ENCODE measurements at places on chromosomes 12 and 14.

- no peak for DNase-seq
Measured at GRCh38 chr14:41062826-41063225, 543.9 kb upstream of the LRFN5 start.

DNA sequence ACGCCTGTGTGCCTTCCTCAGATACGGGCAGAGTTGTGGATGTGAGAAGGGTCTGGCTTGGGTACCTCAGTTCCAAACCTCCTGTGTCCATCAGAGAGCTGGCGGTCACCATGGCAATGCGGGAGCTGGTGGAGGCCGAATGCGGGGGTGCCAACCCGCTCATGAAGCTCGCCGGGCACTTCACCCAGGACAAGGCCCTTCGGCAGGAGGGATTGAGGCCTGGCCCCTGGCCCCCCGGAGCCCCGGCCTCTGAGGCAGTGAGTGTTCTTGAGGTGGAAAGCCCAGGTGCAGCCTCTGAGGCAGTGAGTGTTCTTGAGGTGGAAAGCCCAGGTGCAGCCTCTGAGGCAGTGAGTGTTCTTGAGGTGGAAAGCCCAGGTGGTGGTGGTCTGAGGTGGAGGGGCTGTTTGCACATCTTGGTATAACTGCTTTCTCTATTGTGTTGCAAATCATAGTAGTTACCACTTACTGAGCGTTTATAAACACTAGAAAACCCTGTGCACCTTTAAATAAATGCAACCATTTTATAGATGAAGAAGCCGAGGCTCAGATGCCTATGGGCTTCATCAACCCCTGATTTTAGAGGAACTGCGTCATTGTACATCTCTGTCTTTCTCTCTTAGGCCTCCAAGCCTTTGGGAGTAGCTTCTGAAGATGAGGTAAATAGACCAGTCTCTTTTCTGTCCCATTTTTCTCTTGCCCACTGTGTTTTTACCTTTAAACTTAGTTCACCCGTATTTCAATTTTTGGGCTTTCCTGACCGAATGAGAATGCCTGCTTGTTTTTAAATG is 976 bp downstream of the PEX5 start:
- DNase-seq = peak; percentile 0

DNA sequence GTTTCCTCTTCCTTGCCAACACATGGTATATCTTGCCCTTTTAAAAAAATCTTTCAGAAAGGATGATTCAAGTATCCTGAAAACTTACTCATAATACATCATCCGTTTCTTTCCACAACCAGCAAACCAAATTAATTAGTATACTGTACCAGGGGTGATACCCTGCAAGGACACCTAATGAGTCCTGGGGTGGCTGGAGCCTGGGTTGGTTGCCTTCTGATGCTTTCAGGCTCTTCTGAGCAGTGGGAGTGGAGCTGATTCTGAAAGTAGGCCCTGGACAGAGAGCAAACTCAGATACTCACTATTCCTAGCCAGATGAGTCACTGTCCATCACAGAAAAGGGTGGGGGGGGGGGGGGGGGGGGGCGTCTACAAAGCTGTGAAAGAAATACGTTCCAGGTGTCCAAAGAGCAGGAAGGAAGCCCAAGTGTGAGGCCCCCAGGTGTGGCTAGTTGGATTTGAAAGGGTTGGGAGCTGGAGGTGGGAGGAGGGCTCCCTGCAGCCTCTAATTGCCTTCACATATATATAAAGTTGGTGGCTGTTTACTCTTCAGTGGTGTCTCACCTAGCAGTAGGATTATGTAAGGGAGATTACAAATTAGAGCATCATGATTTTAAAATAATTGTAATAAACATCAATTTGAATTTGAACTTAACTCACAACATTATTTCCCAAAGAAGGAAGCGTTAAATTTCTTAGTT is 36.5 kb downstream of the FBXO33 start:
- no peak for DNase-seq

DNA sequence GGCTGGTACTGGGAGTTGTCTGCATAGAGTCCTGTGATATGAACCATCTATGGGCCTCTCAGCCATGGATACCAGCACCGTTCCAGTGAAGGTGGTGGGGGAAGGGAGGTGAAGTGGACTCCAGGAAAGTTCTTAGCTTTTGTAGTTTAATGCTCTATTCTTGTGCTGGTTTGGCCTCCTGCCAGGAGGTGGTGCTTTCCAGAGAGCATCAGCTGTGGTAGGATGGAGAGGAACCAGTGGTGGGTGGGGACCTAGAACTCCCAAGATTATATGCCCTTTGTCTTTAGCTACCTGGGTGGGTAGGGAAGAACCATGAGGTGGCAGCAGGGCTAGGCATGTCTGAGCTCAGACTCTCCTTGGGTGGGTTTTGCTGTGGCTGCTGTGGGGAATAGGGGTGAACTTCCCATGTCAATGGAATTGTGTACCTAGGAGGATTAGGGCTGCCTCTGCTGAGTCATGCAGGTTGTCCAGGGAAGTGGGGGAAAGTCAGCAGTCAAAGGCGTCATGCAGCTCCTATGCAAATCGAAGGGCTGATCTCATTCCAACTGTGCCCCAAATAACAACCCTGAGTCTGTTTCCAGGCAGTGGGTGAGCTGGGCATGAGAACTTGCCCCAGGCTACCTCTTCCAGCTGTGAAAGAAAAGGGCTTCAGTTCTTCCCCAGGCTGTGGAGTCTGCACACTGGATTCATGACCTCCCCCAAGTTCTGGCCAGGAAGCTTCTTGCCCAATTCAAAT is 14.2 kb downstream of the GZMH start:
- DNase-seq = no peak

GRCh38 chr14:28773176-28773575 is 6.6 kb downstream of the FOXG1 start:
- no peak for DNase-seq

DNA sequence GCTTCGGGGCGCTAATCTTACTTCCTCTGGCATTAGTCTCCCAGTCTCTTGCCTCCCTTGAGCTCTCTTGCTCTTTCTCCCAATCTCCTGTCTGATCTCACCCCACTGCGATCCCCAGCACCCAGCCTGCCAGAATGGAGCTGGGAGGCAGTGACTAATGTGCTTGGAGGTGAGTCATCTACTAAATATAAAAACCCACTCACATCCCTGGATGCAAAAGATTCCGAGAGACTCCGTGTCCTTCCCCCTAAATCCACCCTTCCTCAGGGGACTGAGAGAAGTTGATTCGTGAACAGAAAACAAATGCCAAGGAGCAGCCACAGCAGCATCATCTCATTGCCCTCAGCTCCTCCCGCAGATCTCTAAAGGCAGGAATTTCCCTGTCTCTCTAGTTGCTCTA is 45.7 kb upstream of the KCNA5 start:
- no peak for DNase-seq

GRCh38 chr12:25684070-25684469 is 131.0 kb upstream of the LMNTD1 start:
- DNase-seq = no peak

GRCh38 chr14:46197856-46198255 is 453.7 kb downstream of the RPL10L start:
- DNase-seq = no peak

DNA sequence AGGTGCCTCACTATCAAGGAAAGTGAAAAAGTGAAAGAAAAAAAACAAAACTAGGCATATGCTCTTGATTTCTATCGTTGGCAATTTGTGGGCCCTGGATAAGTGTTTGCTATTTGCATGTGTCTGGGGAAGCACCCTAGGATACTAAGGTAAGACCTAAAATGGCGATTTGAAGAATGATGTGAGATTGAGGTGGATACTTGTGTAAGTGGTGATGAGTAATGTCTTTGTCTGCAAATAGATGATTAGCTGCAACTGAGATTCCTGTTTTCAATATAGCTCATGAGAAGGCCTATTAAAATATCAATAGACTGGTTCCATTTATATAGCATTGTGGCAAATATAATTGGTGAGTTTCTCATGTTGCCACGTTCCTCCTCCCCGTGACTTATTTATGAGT is 261.7 kb downstream of the NEDD1 start:
- no peak for DNase-seq

GRCh38 chr12:111156304-111156703 is 212.6 kb downstream of the PHETA1 start:
- no peak for DNase-seq

- DNase-seq = no peak
Measured at GRCh38 chr12:109730306-109731145, 16.9 kb downstream of the FAM222A start.

DNA sequence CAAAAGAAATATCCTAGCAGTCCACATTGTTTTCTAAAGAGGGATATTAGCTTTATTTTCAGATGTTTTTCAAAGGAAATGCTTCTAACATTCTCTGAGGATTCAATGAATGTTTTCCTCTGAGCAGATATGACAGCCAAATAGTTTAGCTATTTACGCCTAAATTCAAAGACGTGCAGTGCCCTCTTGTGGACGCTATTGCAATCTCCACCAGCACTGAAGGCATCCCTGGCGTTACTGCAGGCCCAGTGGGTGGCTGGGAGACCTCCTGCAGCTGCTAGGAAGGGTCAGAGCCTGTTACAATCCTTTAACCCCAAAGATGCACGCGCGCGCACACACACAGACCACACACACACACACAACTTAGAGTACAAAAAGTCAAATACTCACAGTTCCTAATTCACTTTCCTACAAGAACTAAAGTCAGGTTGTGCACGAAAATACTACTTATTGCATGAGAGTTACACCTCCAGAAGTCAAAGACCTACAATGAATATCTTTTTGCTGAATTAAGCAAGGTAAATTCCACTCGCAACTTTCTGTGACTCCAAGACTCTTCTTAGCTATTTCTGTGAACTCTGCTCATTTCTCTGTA is 589.3 kb upstream of the TMEM132C start:
- peak; percentile 4 for DNase-seq

DNA sequence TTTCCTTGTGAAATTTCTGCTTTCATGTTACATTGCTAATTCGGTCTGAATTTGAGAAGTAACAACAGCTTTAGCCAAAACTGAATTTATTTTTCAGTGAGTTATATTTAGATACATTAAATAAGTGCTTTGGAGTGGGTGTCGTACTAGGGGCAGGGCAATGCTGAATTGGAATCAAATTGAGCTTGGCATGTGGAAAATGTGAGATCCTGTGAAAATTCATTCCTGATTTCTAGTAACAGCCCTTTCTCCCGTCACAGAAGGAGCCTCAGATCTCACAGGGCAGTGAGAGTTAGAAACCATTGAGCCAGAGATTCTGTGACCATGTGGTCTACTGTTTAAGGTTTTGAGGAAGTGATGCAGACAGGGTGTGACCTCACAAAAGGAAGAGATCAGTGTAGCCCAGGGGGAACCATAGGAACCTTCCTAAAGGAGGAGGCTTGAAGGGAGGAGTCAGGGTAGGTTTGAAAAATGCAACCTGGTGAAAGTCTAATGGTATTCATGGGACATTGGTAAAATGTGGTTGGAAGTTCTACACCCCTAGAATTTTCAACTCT is 1136.8 kb downstream of the AACS start:
- no peak for DNase-seq

- no peak for DNase-seq
Measured at GRCh38 chr12:123139926-123140675, 10.8 kb downstream of the PITPNM2 start.

GRCh38 chr12:13169272-13169671 is 27.3 kb upstream of the EMP1 start:
- DNase-seq = no peak

DNA sequence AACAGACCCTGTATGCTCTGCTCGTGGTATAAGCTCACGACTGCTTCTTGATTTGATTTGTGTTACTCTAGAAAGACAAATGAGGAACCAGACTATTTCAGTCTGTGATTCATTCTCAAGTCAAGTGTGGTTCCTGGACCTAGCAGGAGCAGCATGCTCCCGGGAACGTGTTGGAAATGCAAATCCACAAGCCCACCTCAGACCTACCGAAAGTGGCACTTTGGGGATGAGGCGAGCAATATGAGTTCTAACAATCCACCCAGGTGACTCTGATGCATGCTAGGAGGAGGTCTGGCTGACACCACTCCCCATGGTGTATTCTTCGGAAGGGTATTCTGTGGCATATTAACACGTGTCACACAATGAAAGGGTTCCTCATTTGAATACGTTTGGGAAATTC is 59.5 kb upstream of the TMX1 start:
- no peak for DNase-seq

DNA sequence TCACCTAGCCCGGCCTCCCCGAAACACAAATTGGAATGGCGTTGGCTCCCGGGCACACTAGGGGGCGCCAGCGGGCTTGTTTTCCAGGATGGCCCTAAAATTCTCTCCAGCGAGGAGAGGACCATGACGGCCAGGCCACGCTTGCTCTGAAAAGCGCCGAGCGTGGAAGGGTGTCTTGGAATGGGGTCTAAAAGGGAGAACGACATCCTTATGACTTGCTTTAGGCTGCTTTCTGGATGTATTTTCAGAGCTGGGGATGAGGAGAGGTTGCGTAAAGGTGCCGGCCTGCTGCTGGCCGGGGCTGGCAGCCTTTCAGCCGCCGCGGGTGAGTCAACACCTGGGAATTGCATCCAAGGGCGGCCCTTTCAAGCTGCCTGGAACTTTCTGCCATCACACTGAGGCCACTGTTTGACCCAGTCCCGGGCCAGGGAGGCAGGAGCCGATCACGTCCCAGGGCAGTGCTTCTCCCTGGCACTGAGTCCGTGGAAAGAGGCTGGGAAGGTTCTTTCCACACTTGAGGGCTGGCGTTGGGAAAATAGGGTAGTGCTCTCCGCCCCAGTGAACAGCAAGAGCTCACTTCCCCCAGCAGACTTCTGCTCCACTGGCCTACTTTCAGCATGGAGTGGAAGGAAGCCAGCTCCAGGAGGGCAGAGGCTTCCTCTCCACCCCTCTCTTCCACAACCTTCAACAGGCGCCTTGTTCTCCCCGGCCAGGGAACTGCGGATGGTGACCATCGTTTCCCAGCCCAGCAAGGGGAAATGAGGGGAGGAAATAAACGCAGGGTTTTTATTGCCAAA is 216.2 kb downstream of the TTC8 start:
- peak; percentile 82 for DNase-seq

GRCh38 chr12:18387706-18388105 is 126.4 kb downstream of the PIK3C2G start:
- no peak for DNase-seq

- DNase-seq = no peak
Measured at GRCh38 chr14:87013583-87013982, 979.4 kb downstream of the GALC start.

DNA sequence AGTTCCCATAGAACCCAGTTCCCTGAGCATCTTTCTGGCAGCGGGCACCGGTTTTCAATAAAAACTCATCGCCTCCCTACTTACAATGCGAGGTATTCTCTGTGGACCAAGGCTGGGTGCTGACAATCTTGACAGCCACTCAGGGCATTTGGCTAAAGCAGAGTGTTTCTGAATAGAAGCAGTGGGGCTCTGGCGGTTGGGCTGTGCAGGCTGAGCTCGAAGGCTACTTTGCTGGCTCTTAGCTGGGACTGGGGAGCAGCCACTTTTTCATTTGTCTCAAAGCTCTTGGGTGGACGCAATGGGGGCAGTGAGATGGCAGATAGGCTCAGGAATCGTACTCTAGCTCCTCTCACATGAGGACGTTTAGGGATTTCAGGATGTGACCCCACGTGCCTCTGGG is 151.8 kb downstream of the UNC79 start:
- DNase-seq = no peak

GRCh38 chr12:30514666-30515065 is 181.0 kb downstream of the IPO8 start:
- no peak for DNase-seq

DNA sequence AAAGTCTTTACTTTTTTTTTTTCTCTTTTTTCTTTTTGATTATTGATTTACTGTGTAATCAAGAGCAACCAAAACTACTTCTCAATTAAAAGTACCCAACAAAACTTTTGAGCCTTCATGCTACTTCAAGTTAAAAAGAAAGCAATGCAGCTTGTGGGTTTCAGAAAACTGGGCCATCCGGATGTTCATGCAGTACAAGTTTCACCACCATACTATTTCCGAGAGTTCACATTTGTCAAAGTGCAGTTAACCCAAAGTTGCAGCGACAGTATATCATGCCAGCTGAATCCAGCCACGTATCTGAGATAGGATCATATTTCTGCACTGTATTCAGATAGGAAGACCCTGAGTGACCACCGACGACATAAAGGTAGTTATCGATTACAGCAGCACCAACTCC is 33.0 kb downstream of the KLHL28 start:
- DNase-seq = no peak

All from activated CD4-positive, alpha-beta T cell treated with anti-CD3 and anti-CD28 coated beads for 24 hours (primary cell).